ENCODE measurements at places on chromosomes 1 and 21.
A peak's percentile ranks its signal among the peaks of the same experiment; 100 is the strongest.

DNA sequence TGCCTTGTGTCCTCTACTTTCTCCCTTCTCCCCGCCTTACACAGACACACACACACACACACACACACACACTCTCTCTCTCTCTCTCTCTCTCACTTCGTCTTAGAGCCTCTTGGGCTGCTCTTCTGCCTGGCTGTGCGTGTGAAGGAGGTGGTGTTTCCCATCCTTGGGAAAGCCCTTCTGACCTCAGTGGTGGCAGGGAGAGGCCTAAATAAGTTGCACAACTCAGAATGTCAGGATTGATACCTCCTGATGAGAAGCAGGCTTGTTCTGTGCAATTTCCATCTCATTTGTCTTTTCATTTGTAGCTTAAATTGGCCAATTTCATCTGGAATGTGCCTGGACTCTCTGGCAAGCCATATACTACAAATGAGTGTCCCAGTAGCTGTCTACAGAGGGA is 25.0 kb downstream of the LRRN2 start:
- no peak for DNase-seq

GRCh38 chr1:2109581-2110021 is 59.4 kb downstream of the PRKCZ start:
- DNase-seq, result no peak

- no peak for DNase-seq
Measured at GRCh38 chr21:14613486-14614224, 67.5 kb upstream of the SAMSN1 start.

GRCh38 chr1:230176871-230177411 is 109.9 kb downstream of the GALNT2 start:
- no peak for DNase-seq

DNA sequence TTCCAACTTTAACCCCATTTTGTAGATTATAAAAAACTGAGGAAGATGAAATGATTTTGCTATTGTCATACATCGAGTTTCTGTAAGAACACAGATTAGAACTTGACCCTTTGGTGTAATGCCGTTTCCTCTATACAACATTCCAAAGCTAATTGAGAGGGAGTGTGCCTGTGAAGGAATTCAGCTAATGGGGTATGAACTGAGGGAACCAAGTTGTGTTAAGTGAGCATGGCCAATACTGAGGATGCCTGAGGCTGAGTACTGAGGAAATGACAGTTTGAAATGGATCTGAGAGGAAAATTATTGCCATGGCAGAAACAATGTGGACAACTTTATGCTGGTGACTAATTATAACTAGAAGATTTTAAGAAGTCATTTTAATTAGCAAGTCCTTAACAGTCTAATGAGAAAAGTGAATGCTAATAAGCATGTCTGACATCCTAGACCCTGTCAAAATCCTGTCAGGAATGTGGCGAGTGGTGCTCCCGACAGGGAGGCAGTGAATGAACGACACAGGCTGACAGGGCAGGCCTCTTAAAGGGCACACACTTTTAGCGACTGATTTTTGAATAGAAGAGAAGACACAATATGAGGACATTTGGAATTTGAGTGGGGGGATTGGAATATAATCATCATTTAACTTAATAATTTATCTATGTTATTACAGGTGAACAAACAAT is 262.5 kb downstream of the HLX start:
- no peak for DNase-seq

DNA sequence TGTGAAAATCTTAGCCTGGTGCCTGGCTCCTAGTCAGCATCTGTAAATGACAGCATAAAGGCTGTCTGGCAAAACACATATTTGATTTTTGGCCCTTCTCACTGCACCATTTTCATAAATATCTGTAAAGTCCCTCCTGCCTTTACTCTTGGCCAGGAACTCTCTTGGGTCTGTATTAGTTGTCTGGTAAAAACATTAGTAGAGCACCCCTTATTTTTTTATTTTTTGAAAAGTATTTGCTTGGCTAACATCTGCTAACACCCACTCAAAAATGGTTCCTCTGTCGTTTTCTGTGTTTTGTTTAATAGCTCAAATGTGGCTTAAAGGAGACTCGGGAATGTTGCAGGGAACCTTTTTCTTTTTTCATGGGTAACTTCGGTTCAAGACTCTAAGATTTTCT is 293.4 kb downstream of the HMCN1 start:
- DNase-seq, result no peak

DNA sequence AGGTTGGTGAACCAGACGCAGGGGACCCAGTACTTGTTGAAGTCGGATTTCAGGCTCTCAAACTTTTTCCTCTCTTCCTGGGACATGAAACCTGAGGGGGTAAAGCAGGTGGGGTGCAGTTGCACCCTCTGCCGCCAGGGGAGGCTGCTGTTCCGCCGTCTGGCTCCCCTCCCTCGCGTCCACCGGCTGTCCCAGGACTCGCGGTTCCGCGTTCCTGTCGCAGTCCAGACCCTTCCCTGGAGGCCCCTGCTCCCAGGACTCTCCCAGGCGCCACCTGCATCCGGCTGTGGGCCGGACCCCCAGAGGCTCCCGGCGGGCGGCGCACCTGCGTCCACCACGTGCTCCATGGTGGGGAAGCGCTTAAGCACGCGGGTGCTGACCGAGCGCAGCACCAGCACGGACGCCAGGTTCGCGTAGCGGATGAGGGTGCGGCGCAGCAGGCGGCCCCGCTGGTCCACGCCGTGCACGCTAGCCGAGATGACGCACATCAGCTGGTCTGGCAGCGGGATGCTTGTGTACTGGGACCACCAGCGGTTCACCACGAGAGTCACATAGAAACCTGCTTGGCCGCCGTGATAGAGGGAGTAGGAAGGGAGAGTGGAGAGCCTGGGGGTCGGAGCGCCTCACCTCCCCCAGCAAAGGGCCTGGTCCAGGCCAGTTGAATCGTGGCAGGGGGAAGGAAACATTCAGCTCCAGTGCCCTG is 1.7 kb downstream of the BEST4 start:
- peak; percentile 57 for DNase-seq
